ENCODE measurements at places on chromosomes 16 and 17.

- DNase-seq, result no peak
Measured at GRCh38 chr17:35529866-35530265, 7.6 kb downstream of the SLFN12L start.

DNA sequence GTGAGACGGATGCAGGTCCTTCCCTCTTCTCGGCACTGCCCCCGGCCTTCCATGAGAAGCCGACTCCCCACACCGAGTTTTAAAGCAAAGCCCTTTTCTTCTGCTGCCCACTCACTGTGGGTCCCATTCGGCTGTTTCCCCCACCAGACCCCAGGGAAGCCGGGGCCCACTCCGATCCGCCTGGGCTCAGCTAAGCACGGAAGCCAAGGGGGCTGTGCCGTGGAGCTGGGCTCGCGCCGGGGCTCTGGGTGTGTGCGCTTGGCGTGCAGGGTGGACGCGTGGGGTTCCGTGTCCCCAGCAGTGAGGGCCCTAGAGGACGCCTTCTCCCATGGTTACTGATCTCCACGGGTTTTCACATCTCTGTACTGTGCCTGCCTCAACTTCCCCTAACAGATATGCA is 68.5 kb downstream of the KLHDC4 start:
- no peak for DNase-seq

GRCh38 chr17:57459286-57459915 is 203.1 kb downstream of the MSI2 start:
- DNase-seq, result no peak

DNA sequence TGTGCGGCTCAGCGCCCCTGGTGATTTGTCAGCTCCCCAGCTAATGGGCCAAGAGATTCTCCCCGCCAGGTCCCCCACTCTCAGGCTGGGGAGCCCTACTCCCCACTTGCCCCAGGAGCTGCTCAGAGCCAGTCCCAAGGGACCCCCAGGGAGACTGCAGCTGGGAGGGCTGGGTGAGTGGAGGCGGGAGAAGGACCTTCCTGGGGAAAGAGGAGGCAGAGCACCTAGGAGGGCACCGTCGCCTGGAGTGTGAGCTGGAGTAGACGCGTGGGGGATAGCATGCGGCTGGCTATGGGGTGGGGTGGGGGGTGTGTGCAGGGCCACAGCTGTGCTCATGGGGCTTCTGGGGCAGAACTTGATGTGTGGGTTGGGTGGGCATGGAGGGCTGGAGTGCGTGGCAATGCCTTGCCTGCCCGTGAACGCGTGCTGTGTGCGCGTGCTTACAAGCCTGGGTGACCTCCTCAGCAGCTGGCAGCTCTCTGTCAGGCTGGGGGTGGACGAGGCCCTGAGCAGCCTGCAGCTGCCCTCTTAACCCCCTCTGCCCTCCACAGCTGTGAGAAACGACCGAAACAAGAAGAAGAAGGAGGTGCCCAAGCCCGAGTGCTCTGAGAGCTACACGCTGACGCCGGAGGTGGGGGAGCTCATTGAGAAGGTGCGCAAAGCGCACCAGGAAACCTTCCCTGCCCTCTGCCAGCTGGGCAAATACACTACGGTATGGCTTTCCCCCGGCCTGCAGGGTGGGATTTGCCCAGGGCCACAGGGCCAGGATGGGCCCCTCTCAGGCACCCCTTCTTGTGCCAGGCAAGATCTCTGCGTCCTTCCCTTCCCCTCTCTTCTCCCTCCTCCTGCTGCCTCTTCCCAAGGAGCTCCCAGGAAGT is 12.9 kb downstream of the GJD3 start:
- no peak for DNase-seq

GRCh38 chr17:5798094-5798493 is 213.8 kb upstream of the NLRP1 start:
- DNase-seq, result no peak

DNA sequence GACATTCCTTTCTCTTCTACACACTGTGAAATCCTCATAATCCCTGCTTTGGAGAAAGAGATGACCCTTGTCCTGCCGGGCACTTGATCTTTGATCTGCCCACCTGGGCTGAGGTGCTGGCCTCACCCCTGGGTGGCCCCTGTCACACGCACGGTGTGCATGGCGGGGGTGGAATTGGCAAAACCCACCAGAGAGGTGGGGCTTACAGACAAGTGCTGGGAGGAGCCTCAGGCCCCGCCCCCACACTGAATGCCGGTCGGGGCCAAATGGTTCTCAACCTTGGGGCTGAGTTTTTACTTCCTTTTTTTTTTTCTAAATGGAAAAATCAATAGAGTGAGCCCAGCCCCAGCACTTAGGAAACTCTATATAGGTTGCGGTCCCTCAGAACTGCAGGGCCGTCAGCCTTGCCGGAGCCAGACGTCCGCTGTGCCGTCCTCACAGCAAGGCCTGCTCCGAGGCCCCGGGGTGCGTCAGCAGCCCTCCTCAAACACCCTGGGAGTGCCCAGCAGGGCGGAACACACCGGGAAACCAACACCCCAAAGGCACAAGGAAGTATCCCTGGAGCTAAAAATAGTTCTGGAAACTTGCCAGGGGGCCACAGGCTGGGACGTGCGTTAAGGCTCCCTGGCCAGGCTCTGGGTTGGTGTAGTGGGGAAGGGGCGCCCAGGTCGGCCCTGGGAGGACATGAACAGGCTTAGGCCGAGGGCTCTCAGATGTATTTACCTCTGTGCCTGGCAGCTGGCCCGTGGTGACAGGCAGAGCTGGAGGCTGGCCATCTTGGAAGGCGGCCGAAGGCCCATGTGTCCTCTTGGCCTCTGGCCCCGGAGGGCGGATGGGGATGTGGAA is 11.0 kb downstream of the GPRC5C start:
- no peak for DNase-seq

DNA sequence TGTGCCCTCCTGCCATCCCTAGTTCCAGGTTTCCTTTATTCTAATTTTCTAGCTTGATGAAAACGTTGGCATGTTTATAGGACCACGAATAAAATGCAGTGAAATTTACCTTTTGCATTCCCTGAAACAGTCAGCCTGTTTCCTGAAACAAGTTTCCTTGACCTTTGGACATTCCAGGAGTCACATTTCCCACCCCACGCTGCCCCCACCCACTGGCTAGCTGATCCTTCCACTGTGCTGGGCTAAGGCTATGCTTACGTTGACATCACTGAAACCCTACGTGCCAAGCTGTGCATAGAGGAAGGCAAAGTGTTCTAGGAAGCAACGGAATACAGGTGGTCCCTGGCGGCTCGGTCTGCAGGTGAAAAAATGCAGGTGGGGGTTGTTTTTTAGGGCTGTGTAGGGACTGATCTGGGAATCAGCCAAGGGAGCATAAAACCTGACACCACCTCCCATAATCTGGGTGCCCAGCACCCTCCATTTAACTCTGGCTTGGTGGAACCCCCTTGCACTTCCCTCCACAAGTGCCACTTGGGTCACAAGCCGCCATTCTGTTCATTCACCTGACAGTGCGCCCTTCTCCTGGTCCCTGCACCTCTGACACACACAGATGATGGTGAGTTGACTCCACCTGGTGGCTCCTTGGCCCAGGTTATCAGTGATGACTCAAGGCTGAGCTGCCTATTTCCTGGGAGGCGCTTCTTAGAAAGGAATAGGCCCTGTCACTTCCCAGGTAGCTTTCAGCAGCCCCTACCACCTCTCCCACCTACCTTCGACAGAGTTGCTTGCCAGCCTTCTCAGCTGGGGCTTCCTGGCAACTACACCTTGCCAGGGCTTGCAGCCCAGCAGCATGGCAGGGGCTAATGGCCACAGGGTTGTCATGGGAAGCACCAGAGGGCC is 83.7 kb downstream of the N4BP1 start:
- DNase-seq, result no peak

- DNase-seq, result no peak
Measured at GRCh38 chr16:64865069-64865696, 256.7 kb downstream of the CDH11 start.

GRCh38 chr17:58487589-58488427 is at the start of gene HSF5:
Gene HSF5 (minus strand): TSS chr17:58488408. CDS start chr17:58488274, 134 bp downstream.
- DNase-seq, result no peak

DNA sequence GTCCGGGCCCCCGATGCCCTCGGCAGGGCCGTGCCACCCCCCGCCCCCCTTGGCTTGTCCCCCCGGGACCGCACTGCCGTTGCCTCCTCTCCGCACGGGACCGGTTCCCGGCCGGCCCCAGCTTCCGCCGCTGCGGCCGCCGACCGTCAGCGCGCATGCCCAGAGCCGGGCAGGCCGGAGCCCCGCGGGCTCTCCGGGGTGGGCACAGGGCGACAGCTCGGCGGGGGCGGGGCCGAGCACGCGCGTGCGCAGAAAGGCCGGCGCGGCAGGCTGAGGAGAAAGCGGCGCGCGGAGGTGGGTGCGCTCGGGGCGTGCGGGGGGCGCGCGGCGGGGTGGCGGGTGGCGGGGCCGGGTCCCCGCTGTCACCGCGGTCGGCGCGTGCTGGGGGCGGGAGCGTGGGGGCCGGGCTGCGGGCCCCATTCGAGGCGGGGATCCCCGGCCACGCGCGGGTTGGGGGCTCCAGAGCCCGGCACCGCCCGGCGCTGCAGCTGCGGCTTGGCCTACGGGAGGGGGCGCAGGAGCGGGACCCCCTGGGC is at the start of gene TBC1D24:
Gene TBC1D24, plus strand, starts transcription at position 251 of the 536 bp plus-strand sequence. CDS start 21,022 bp downstream, outside the sequence.
- DNase-seq, result peak; percentile 86

- no peak for DNase-seq
Measured at GRCh38 chr16:20901068-20901435, 481 bp downstream of the LYRM1 start.

GRCh38 chr16:8182761-8183160 is 407.6 kb downstream of the TMEM114 start:
- DNase-seq, result no peak

GRCh38 chr16:28937222-28937876 is 5.6 kb downstream of the CD19 start:
- no peak for DNase-seq

DNA sequence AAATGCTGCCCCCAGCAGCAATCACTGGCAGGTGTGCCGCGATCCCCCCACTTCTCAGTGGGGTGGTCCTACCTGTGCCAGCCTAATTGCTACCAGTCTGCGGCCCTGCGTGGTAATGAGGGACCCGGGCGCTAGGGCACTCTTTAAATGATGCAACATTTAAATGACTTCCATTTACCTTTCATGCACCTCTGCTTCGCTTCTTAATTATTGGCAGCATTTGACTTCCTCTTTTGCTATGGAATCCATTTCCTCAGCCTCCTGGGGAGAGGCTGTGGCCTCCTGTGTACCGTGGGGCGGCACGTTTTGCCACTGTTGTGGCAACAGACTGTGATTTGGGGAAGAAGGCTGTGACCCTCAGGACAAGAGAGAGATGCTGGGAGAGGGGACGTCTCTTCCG is 86.1 kb downstream of the RPA1 start:
- no peak for DNase-seq

DNA sequence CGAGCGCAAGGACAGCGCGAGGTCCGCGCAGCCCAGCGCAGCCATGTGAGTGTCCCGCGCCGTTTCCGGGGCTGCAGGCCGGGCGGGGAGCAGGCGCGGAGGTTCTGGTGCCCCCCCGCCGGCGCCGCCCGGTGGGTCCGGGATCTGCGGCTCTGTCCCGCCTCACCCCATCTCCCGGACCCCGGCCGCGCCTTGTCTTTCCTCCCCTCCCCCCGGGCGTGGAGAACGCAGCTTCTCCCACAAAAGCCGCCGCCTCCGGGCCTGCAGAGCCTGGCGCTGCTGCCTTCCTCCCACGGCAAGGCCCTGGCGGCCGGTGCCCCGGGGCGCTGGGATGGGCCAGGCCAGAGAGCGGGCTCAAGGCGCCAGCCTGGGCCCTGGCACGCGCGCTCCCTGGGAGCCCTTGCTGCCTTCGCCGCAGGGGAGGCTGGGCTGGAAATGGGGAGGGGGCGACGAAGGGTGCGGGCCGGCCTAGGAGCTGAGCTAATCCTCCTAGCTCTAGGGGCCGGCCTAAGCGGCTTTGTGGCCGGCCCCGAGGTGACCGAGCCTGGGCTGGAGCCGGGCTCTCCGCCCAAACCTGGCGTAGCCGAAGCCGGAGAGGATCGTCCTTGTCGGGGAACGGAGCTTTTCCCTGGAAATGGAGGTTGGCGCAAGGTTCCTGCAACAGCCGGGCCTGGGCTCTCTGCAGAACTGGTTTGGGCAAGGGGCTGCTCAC is 397 bp downstream of the RIPOR1 start:
- DNase-seq, result no peak

DNA sequence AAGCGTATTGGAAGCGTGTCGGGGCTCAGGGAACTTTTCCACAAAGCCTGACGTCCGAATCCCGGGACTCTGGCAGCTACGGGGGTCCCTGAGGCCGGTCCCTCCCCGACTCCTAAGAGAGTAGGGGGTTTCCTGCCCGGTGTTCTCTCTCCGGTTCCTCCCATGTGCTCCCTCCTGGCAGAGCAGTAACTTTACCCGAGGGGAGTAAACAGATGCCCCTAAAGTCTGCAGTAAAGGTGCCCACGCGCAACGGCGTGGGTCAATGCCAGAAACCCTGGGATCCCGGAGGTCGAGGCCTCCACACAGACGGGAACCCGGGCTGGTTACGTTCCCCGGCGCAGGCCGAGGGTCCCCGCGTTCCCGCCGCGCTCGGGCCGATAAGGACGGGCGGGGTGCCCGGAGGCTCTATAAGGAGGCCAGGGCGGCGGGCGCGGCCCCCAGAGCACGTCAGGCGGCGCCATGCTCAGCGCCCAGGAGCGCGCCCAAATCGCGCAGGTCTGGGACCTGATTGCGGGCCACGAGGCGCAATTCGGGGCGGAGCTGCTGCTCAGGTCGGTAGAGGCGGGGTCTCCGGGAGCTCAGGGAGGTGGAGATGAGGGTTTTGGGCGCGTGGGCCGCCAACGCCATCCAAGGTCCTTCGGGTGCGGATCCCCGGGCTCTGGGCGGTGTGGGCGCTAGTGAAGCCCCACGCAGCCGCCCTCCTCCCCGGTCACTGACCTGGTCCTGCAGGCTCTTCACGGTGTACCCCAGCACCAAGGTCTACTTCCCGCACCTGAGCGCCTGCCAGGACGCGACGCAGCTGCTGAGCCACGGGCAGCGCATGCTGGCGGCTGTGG is at the start of gene HBM:
Gene HBM, plus strand, starts transcription at position 440 of the 836 bp plus-strand sequence. Its CDS starts 20 bp downstream, at position 460.
- DNase-seq, result no peak

DNA sequence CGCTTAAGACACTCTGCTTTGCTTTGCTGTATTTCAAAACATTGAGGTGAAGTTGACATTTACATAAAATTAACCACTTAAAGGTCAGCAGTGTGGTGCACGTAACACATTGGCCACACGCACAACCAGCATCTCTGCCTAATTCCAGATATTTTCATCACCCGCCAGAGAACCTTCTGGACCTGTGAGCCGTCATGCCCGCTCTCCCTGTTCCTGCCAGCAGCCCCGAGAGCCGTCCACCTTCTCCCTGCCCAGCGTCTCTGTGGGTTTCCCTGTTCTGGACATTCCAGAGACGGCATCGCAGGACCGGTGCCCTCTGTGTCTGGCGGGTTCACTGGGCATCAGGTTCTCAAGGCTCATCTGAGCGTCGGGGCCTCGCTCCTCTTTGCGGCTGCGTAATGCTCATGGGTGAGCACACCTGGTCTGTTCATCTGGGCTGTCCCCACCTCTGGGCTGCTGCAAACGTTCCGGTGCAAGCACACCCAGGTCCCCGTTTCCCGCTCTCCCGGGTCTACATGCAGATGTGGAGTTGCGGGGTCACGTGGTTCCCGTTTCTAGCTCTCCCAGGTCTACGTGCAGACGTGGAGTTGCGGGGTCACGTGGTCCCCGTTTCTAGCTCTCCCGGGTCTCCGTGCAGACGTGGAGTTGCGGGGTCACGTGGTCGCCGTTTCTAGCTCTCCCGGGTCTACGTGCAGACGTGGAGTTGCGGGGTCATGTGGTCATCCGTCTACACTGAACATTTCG is 48.1 kb upstream of the GNG13 start:
- no peak for DNase-seq
